ENCODE measurements at places on chromosomes 4 and X.

- no peak for DNase-seq
Observed at GRCh38 chrX:10397349-10397748, 223.0 kb downstream of the MID1 start.

DNA sequence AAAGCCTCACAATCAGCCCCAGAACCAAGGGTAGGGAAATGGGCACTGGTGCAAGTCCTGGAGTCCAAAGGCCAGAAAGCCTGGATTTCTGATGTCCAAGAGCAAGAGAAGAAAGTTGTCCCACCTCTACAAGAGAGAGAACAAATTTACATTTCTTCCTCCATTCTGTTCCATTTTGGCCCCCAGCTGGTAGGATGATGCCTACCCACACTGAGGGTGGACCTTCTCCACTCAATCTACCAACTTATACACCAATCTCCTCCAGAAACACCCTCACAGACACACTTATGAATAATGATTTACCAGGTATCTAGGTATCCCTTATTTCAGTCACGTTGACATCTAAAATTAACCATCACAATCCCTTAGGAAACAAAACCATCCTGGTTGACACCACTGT, 367.8 kb upstream of the GRIA3 start:
- DNase-seq: no peak

- DNase-seq: no peak
Observed at GRCh38 chrX:110304371-110304770, 13.5 kb downstream of the AMMECR1 start.

DNA sequence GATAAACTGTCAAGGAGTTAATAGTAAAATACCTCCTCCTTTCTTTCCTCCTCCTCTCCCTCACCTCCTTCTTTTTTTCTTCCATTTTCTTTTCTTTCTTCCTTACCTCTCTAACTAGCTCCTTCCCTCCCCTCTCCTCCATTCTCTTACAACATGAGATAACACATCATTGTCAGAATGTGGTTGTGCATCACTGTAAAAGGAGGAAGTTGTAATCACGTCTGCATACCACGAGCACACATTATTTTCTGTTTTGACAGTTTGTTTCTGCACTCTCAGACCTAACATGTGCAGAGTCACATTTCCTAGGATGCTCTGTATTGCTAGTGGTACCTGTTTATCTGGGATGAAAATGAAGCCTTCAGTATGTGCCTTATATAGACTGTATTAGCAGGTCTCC, 9.1 kb downstream of the SLIT2 start:
- DNase-seq: no peak

DNA sequence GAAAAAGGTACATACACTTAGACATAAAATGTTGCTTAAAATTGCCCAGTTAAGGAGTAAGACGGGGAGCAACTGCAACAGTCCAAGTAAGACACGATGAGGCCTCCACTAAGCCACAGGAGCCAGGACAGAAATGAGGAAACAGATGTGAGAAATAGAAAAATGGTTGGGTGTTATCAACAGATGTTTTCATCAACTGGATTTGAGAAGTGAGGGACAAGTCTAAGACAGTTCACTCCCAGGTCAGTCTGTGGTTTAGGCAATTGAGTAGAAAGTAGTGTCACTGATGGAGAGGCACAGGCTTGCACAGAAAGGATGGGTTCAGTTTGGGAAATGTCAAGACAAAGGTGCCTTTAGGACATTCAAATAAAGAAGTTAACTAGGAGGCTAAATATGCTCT, 23.5 kb upstream of the PHF8 start:
- DNase-seq: no peak

DNA sequence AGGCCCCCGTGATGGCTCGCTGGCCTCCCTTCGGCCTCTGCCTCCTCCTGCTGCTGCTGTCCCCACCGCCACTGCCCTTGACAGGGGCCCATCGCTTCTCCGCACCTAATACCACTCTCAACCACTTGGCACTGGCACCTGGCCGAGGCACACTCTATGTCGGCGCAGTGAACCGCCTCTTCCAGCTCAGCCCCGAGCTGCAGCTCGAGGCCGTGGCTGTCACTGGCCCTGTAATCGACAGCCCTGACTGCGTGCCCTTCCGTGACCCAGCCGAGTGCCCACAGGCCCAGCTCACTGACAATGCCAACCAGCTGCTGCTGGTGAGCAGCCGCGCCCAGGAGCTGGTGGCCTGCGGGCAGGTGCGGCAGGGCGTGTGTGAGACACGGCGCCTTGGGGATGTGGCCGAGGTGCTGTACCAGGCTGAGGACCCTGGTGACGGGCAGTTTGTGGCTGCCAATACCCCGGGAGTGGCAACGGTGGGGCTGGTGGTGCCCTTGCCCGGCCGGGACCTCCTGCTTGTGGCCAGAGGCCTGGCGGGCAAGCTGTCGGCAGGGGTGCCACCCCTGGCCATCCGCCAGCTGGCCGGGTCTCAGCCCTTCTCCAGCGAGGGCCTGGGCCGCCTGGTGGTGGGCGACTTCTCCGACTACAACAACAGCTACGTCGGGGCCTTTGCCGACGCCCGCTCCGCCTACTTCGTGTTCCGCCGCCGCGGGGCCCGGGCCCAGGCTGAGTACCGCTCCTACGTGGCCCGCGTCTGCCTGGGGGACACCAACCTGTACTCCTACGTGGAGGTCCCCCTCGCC, 3.0 kb downstream of the PLXNB3 start:
- no peak for DNase-seq

DNA sequence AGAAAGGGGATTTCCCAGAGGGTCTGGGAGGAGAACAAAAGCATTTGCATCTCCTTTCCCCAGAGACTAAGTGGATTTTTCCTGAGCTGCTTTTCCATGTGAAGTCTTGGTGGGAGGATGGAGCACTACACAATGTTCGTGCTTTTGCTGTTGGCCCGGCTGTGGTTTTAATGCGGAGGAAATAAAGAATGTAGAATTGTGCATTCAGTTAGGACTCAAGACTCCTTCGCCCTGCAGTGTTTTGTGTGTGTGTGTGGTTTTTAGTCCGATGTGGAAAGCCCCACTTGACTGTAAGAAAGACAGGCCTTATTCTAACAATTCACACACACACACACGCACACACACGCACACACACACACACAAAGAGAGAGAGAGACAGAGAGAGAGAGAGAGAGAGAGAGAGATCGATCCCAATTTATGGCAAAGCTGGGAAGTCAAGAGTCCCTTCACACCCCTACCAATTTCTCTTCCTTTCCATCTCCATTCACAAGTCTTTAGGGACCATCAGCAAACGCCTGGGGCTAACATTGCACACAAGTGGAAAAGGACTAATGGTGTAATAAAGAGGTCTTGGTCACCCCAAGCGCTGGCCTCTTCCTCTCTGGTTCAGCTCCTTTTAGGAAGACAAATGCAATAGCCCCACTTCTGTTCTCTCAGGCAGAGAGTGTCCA, 44.2 kb downstream of the CLDN34 start:
- DNase-seq: no peak

DNA sequence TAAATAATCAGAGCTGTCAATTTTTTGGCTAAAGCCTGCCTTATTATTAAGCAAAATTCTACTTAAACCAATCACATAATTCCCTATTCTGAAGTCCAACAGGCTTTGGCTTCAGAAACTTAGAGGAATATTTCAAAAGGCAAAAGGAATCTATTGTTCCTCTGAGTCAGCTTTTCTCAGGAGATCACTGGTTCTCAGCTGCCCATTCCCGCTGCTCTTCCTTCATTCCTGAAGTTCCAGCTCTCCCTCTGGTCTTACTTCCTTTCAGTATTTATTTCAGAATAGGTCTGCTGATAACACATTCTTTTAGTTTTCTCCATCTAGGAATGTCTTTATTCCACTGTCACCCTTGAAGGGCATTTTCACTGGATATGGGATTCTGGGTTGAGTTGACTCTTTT, 133.7 kb downstream of the SOWAHB start:
- no peak for DNase-seq

DNA sequence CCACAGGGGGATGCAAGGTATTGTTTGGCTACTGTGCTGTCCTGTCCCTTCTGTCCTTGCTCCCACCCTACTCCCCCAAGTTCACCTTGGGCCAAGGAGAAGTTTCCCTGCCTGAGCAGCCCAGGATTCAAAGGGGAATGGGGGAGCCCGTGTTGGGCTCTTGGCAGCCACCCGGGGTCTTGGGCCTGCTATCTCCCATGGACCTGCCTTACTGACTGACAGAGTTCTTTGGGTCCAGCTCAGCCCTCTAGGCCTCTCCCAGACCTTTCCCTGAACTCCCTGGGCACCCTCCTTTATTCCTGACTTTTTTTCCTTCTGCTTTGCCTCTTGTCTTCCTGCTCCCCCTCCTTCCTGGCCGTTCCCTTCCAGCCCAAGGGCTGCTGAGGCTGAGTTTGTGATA, 67.4 kb downstream of the STARD8 start:
- DNase-seq: no peak

DNA sequence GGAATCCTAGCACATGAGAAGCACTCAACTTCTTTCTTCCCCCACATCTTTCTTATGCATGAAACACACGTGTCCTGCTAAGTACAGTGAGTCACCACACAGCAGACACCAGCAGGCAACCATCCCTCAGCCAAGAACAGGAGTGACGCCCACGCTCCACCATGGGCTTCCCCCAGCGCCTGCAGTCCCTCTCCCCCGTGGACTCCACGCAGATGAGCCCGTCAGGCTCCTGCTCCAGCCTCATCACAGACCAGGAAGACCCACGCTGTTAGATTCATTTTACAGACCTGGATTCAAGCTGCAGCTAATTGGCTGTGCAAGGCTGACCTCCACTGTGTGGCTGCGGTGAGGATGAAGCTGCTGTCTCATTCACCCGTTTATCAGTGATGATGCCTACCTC, 16.7 kb downstream of the HMX1 start:
- no peak for DNase-seq

- no peak for DNase-seq
Observed at GRCh38 chr4:150906987-150907633, 108.0 kb downstream of the LRBA start.
